ENCODE measurements at places on chromosomes 11 and 22.

- no peak for DNase-seq
These were observed 66.1 kb downstream of the MYO7A start for GRCh38 chr11:77193911-77194830.

DNA sequence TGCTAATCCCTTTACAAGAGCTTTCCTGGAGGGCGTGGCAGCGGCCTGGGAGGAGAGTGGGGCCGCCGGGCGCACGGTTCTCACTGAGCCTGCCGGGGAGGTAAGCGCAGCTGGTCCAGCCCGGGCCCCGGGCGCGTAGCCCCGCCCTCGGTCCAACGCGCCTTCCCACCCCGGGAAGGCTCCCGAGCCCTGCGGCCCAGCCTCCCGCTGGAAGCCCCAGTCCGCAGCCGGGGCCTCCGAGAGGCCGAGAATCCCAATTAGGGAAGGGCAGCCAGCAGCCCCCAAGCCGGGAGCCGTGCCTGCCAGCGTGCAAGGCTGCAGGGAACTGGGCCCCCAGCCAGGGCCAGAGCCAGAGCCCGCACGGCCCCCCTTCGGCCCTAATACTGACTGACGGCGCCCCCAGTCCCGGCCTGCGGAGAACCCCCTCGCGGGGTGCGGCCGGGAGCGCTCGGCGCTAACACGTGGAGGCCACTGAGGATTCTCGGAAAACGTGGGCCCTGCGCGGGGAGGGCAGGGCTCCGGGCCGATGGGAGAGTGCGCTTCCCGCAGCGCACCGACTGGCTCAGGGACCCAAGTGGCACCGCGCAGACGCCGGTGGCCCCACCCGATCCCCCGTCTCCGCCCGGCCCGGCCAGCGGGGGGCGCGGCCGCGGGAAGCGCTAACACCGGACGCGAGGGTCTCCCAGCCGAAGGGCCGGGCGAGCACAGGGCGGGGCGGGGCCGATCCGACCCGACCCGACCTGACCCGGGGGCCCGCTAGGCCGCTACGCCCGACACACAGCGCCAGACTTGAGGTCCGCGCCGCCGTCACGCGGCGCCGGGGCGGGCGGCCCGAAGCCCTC, 5.7 kb downstream of the ZFTA start:
- no peak for DNase-seq

GRCh38 chr22:16586991-16587390, 5.6 kb downstream of the CCT8L2 start:
- no peak for DNase-seq

DNA sequence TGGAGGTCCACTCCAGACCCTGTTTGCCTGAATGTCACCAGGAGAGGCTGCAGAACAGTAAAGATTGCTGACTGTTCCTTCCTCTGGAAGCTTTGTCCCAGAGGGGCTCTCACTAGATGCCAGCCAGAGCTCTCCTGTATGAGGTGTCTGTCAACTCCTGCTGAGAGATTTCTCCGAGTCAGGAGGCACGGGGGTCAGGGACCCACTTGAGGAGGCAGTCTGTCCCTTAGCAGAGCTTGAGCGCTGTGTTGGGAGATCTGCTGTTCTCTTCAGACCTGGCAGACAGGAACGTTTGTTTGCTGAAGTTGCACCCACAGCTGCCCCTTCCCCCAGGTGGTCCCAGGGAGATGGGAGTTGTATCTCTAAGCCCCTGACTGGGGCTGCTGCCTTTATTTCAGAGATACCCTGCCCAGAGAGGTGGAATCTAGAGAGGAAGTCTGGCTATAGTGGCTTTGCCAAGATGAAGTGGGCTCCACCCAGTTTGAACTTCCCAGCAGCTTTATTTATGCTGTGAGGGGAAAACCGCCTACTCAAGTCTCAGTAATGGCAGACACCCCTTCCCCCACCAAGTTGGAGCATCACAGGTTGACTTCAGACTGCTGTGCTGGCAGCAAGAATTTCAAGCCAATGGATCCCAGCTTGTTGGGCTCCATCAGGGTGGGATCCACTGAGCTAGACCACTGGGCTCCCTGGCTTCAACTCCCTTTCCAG, 99.4 kb downstream of the PDE3B start:
- DNase-seq, result peak; percentile 56

DNA sequence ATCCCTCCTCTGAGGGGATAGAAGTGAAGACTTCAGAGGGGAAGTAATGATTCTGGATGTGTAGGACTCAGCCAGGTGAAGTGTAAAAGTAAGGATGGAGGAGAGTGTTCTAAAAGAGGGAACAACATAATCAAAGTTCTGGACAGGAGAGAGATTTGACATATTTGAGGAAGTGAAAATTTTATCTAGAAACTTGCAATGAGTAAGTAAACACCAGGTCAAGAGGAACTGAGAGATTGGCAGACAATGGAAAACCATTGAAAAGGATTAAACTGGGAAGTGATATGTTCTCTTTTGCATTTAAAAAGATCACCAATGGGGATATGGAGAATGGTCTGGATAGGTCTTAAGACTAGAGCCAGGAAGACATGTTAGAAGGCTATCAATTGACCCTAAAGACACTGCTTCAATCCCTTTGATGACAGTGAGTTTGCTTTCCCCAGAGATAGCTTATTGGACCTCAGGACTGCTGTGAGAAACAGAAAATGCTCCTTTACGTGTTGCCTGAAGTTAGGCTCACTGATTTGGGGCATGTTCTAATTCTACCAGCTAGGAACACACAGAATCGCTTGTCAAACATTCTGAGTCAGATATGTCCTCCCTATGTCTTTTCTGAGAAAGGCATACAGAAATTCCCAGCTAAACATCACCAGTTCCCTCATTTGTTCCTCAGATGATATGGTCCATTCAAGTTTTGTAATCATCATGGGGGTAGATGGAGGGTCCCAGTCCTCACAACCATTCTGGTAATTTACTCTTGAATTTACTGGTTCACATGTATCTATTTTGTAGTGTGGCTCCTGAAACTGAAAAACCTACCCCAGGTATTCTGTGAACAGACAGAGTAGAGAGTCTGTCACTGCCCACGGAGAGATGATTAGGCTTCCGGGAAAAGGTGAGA, 144.9 kb downstream of the MAML2 start:
- no peak for DNase-seq

DNA sequence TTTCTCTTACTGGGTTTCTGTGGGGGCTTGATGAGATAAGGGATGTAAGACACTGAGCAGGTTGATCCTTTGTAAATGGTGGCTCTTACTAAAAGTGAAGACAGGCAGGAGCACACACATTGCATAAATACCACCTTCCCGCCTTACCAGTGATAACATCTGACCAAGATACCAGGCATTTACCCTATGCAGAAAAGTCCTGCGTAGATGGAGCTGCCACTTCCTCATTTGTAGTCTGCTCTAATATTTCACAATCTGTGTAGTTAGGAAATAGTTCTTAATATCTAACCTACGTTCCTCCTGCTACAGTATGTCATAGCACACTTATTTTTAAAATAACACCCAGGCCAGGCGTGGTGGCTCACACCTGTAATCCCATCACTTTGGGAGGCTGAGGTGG, 23.9 kb upstream of the SWAP70 start:
- DNase-seq, result no peak

DNA sequence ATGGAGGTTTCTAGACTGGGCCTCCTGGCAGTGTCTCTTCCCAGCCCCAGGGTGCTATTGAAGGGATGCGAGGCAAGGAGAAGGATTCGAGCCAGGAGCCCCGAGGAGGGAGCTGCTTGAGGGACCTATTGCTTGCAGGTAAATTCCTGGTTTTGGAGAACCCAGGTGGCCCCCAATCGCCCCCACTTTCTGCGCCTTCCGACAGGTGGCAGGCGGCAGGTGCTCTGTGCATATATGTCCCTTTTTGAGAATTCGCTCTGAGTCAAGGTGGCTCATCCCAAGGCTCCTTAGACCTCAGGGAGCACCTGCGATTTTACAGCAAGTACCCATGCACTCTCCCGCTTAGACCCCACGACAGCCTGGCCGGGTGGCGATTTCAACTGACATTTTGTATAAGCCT, 40.3 kb upstream of the SHISAL1 start:
- DNase-seq, result no peak

GRCh38 chr11:45501392-45502225, 163.8 kb downstream of the CHST1 start:
- no peak for DNase-seq

- peak; percentile 67 for DNase-seq
These were observed 545 bp upstream of the TIRAP start for GRCh38 chr11:126282361-126282735.

- DNase-seq, result no peak
These were observed 740.8 kb downstream of the DLG2 start for GRCh38 chr11:84886344-84886743.

- no peak for DNase-seq
These were observed 205.4 kb upstream of the CARD18 start for GRCh38 chr11:105344938-105345337.

DNA sequence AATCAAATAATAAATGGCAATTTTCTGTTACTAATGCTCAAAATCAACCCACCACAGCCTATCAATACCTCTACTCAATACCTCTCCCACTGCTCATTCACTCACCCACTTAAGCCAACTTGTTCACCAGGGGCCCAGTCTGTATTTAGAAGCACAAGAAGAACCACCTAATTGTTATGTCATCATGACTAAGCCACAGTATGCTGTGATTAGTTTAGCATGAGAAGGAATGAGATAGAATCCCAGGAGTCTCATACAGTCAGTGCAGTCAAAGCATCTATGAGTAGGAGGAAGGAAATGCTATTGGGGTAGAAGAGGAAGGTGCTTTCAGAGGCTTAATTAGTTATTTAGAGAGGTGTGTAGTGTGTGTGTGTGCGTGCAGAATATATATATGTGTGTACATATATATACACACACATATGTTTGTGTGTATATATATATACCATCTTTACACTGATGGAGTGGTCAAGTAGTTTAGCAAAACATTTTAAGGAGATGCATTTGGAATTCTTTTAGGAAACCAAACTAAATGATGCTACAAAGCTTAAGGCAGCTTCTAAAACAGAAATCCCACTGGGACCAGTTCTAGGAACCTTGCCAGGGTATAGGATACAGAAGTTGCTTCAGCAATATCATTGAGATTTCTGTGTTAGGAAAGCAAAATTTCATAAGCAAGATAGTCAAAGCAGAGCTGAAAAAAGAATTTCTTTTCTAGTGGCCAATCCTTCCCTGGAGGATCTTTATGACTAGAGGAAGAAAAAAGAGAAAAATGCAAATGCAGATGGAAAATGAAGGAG, 27.5 kb downstream of the KCNA4 start:
- no peak for DNase-seq

- no peak for DNase-seq
These were observed 38.1 kb upstream of the SYT7 start for GRCh38 chr11:61618978-61619377.

GRCh38 chr22:46951973-46952372, 189.5 kb downstream of the TBC1D22A start:
- no peak for DNase-seq

GRCh38 chr11:36091256-36091811, 147.5 kb downstream of the LDLRAD3 start:
- no peak for DNase-seq

GRCh38 chr11:112029460-112029859, 4.3 kb downstream of the DLAT start:
- no peak for DNase-seq

GRCh38 chr11:64084951-64085710, 49.4 kb downstream of the FLRT1 start:
- no peak for DNase-seq

DNA sequence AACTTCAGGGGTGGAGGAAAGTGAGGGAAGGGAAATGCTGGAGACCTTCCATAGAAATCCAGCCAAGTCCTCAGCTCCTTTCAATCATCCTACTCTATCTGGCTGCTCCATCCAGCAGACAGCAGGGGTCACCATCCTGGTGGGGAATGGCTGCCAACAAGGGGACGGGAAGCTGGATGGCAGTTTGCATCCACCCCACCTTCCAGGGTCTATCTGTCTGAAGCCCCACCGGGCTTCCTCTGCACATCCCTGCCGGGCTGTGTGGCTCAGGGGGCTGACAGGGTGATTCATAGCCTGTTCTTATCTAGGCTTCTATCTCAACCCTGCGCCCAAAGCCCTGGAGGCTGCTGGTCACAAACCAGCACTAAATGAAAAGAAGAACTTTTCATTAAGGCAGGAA, 1.1 kb downstream of the SYTL2 start:
- DNase-seq, result peak; percentile 26

DNA sequence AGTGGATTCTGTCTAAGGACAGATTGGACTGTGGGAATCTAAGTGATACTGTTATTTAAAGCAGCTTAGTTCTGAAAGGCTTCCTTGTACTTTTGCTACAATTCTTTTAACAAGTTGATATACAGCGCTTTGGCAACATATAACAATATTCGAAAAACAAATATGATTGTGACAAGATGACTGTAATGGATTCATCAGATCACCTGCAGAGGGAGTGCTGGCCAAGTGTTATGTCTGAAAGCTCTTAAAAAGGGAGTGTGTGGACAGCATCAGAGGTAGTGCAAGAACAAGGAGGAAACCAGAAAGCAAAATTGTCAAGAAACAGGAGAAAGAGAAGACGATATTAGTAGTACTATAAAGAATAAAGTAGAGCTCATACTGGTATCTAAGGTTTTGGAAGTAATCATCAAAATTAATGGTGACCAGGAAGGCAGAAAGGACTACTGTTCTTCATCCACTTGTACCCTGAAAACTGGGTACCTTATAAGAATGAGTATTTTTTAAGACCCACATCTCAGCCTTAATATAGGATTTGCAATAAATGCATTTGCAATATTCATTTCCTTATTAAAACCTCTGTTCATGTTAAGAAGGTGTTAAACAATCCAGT, 1112.0 kb upstream of the CCDC90B start:
- DNase-seq, result no peak

DNA sequence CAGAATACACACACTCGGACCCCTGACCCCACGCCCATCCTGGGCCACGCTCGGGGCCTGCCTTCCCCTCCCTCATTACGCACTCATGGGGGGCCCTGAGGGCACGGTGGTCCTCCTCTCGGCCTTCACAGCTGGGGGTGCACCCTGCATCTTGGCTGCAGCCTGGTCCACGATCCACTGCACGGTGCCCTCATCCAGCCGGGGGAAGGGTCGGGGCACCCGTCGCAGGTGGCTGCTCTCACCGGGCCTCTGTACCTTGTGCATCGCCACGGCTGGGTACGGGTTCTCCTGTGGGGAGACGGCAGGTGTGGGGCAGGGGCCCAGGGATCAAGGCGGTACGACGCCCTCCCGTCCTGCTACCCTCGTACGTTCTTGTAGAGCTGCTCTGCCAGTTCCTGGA, 10.4 kb downstream of the SBF1 start:
- no peak for DNase-seq

DNA sequence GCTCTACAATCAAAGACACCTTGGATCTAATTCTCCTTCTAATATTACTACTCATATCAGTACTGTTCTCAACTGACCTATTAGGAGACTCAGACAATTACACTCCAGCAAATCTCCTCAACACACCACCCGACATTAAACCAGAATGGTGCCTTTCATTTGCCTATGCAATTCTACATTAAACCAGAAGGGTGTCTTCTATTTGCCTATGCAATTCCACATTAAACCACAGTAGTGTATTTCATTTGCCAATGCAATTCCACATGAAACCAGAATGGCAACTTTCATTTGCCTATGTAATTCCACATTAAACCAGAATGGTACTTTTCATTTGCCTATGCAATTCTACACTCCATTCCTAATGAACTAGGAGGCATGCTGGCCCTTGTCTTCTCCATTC, 15.3 kb upstream of the APOL3 start:
- no peak for DNase-seq

- DNase-seq, result no peak
These were observed 34.1 kb upstream of the WNT7B start for GRCh38 chr22:46010951-46011626.

All from activated naive CD4-positive, alpha-beta T cell treated with anti-CD3 and anti-CD28 coated beads for 36 hours (primary cell).